ENCODE measurements at places on chromosomes 11 and 22.

DNA sequence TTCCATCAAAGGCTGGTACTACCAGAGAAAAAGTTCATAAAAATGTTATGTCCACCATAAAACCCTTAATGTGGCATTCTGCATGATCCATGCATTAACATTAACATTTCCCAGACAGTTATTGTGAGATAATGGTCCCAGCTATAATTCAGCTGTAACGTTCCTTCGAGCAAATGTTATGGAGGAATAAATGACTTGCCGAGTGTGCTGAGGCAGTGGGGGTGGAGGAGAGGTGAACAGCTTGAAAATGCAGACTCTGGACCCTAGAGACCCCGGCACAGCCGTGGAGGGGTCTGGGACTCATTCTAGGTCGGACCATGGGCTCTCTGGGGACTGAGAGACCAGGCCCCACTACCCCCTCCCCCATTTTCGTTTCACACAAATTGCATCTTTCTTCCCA lies 141.9 kb downstream of the PKNOX2 start:
- DNase-seq = no peak

DNA sequence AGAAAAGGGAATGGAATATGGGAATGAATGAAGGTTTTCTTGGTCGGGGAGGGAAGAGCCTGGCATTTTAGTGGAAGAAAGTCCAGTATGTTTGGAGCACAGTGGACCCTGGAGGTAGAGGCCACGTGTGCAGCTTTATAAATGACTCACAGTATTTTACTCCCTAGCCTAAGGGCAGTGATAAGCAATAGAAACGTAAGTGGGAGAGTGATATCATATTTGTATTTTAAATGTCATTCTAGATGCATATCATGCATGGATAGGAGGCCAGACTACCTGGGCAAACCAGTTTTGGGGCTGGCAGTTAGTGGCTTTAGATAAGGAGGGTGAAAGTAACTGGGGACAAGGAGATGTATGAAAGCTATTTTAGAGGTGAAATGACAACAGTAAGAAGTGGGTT lies 174.1 kb downstream of the ARHGAP42 start:
- no peak for DNase-seq

DNA sequence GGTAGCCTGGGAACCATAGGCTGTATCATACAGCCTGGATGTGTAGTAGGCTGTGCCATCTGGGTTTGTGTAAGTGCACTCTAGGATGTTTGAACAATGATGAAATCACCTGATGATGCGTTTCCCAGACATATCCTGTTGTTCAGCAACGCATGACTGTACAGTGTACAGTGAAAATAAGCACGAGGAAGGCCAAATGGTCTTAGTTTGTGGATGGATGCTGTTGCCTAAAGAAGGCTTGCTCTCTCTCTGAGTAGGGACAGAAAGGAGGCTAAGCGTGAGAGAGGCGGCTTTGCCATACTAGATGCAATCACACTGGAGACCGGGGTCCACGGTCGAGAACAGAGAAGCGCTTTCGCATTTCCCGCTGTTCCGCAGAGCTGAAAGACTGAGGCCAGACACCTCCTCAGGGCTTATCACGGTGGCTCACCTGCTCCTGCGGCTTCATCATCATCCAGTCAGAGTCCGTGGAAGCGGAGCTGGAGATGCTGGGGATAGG lies 27.6 kb upstream of the APLP2 start:
- no peak for DNase-seq

DNA sequence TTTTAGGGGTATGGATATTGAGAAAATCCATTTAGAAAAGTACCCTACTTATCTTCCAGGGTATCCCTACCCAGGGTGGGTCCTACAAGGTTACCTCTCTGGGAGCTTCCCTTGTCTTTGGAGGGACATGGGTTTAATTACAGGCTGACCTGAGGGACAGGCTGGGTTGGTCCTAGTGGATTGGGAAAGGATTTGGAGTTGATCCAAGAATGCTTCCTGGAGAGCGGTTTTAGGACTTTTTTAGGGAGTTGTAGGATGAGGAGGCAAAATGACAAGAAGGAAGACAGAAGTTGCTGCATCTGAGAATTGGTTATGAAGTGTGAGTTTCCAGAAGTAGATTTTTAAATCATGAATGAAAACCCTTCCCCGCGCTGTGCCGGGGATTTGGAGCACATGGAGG lies 61.8 kb upstream of the CRTAM start:
- DNase-seq = no peak

DNA sequence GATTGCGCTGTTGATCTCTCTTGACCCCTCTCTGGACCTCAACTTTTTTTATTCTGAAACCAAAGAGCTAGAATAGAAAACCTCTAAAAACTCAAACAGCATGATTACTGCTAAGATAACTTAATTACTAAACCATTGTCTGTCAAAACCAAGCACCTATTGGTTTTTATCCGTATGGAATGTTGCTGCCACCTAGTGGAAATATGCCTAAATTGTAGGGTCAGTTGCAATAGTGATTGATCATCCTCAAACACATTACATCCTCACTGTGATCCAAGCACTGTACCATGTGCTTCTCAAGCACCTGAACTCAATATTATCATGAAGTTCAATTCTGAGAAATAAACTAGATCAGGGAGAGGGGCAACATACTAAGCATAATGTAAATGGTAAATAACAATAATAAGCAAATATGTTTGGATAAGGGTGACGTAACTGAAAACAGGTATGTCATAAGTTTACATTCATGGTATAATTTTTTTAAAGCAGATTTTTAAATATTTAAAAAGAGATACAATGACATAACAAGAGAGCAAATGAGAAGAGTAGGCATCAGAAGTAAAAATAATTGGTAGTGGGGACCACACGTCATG lies 3.8 kb upstream of the OR5A2 start:
- DNase-seq = peak; percentile 12

GRCh38 chr11:12377824-12378593 lies 638 bp downstream of the PARVA start:
- DNase-seq = no peak

GRCh38 chr11:131441051-131441810 lies 70.8 kb downstream of the NTM start:
- no peak for DNase-seq

GRCh38 chr11:96277696-96278038 lies 65.3 kb downstream of the MAML2 start:
- DNase-seq = no peak

- DNase-seq = no peak
Measured at GRCh38 chr11:111606986-111607385, 4.7 kb downstream of the SIK2 start.
